ENCODE measurements at places on chromosomes 7 and 10.

- no peak for DNase-seq
Observed at GRCh38 chr7:33876596-33877274, 28.6 kb upstream of the BMPER start.

GRCh38 chr10:129131457-129132132, 335.4 kb upstream of the MGMT start:
- no peak for DNase-seq

DNA sequence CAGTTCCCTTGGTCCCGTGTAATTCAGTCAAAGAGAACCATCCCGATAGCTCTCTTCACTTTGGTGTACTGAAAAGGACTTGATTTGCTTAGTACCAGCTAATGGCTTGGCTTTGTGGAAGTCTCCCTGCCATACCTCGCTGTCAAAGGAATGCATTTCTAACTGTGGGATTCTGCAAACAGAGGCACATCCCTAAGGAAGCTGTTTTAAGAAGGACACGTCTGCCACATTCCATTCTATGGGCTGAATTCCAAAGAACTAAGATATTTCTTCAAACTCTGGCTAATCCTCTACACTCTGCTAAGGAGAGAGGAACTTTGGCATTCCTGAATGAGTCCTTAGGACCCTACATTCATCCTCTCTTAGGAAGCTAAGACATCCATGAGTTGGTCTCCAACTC, 327.9 kb downstream of the SFMBT2 start:
- no peak for DNase-seq

DNA sequence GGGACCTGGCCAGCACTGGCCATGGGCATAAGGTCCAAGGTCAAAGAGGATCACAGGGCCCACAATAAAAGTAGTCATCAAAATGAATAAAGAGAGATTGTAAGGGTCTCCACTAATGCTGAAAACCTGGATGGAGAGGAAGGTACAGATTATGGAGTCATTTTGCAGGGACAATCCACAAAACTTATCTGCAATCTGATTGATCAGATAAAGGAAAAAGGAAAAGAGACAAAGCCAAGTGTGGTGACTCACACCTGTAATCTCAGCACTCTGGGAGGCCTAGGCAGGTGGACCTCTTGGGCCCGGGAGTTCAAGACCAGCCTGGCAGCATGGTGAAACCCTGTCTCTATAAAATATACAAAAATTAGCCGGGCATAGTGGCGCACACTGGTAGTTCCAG, 174.0 kb downstream of the NPSR1 start:
- no peak for DNase-seq

DNA sequence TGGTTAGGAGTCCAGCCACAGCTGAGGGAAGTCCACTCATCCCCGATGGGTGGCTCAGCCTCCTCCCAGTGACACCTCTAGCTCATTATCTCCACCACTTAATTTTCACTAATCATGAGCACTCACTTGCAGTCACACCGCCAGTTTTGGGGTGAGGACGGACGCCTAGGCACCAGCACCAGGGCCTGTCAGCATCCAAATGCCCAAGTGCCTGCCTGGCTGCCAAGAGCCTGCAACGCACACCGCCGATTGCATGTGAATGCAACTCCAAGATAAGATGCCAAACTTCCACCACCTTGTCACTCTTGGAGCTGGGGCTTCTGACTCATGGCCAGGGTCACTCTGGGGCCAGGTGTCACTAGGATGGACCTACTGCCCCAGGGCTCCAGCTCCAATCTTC, 24.4 kb upstream of the SMARCD3 start:
- DNase-seq: no peak

GRCh38 chr10:104688251-104689042, 47.4 kb downstream of the SORCS3 start:
- DNase-seq: no peak

DNA sequence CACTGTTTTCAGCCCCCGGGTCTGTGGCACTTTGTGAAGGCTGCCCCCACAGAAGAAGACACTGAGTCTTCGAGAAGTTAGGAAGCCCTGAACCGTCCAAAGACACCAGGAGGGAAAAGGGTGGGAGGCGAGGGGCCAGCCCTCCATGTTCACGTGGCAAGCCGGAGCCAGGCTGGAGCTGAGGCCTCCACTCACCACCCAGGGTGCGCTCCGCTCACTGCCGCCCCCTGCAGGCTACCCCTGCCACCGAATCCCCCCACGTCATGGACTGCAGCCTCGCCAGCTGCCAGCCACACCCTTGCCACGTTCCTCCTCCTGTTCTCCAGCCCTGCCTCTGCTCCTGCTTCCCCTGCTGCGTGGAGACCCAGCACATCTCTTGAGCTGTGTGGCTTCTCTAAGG, 59.0 kb upstream of the EN2 start:
- DNase-seq: peak; percentile 76

DNA sequence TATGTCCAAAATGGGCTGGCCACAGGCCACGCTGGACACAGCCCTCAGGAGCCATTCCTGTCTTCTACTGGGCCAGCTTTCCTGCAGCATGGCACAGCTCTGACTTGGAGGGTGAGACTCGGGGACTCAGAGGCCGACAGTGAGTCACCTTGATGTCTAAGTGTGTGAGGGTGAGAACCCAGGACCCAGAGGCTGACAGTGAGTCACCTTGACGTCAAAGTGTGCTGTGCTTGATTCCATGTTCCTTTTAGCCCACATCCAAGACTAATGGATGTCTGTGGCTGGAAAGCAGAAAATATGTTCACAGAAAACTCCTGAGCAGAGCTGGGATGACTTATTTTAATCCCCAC, 6.0 kb upstream of the FAM170B start:
- DNase-seq: no peak

GRCh38 chr7:47352394-47352968, 229.4 kb downstream of the TNS3 start:
- DNase-seq: no peak

GRCh38 chr7:26311798-26312197, 20.1 kb downstream of the SNX10 start:
- DNase-seq: no peak

Data from activated CD8-positive, alpha-beta memory T cell treated with anti-CD3 and anti-CD28 coated beads, Interleukin-2, amount 50 U/mL, for 48 hours (primary cell).